ENCODE measurements at places on chromosomes 16 and 17.
A peak's percentile ranks its signal among the peaks of the same experiment; 100 is the strongest.

DNA sequence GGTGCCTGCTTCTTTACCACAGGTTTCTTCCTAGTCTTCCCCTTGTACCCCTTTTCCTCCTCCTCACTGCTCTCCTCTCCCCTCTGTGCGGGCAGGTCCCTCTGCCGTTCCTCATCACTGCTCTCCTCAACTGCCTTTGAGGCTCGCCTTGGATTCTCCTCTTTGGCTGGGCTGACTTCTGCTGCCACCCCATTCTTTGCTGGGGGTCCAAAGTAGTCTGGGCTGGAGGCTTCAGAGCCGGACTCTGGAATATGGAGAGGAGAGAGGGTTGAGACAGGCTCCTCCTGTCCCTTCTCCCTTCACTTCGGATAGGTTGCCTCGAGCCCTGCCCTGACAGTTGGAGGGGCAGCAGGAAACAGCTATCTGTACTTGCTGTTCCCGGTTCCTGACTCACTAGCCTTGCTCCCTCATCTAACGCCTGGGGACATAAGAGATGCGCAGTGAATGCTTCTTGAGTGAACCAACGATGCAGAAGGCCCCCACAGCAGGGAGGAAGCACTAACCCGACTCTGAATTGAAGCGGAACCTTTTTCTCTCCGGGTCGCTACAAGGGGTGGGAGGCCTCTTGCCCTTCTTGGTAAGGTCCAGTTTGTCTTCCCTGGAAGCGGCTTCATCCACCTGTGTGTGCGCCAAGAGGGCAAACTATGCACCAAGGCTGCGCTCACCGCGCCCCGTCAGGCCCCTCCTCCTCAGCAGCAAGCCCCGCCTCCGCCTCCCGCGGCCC lies 655 bp downstream of the HIRIP3 start:
- peak; percentile 69 for DNase-seq

DNA sequence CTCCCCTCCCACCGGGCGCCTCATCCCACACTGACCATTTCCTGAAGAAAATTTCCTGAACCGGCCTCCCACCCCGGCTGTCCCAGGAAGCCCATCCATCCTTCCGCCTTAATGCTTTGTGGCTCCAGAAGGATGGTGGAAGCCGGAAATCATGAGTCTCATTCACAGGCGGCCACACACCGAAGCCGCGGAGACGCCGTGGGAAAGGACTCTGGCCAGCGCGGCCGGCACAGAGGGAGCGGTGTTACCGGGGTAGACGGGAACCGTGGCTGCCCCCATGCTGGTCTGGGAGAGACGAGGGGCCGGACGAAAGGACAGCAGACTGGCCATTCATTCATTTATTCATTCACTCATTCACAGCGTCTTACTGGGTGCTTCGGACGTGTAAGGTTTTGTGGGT lies 326.8 kb downstream of the SEC14L1 start:
- no peak for DNase-seq

- no peak for DNase-seq
Observed at GRCh38 chr17:624341-624860, 90.2 kb downstream of the VPS53 start.

DNA sequence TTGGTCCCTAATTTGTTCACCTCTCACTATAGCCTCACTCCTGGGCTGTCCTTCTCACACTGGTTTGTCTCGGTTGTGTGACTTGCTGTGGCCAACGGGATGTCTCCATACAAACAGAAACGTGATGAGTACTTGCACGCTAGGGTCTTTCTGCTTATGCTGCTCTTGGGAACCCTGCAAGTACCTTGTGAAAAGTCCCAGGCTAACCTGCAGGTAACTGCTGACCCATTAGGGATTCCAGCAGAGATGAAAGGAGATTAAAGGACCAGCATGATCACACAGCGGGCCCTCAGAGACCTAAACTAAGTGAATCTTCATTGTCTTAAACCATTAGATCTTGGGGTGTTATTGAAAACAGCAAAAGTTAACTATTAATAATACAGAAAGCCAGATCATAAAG lies 562.8 kb upstream of the GOT2 start:
- no peak for DNase-seq

DNA sequence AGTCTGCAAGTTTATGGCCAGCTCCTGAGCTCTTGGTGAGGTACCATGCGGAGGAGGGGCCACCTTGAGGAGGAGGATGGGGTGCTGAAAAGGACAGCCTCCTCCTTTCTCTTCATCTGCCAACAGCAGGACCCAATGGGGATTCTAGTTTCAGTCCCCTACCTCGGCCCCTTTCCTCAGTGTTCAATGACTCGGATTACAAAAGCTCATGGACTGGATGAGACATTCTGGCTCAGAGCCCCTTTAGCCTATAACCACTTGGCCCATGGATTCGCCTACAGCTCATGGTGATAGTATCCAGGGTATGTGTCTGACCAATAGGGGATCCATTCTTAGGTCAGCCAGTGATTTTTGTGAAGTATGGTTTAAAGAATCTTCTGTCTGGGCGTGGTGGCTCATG lies 8.5 kb upstream of the PIK3R6 start:
- DNase-seq, result no peak

DNA sequence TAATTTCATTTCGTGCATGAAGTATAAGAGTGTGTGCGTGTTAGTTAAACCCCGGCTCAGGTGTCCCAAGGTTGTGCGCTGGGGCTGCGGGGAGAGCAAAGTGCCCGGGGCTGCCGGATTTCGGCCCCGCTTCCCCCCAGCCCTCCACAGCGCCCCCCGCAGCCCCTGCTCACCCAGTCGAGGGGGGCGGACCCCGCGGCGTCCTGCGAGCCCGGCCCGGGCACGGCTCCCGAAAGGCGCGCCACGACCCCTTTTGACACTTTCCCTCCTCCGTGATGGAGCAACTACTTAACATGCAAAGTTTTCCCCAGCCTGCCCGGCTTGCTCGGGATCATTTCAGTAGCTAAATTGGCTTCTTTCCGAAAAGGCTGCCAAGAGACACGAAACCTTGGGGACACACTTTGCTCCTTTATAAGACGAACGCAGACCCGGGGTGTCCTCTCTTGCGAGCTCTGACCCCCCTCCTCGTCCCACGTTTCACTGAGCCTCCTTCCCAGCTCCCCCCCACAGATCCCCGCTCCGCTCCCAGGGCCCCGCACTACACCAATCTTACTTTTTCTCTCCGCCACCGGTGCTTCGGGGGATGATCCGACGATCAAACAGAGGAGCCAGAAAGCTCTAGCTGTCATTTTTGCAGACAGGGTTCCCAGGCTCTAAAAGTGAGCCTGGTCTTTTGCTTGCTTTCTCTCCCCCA lies 552 bp downstream of the C17orf58 start:
- no peak for DNase-seq

GRCh38 chr17:78821961-78822360 lies 18.7 kb downstream of the USP36 start:
- DNase-seq, result no peak

DNA sequence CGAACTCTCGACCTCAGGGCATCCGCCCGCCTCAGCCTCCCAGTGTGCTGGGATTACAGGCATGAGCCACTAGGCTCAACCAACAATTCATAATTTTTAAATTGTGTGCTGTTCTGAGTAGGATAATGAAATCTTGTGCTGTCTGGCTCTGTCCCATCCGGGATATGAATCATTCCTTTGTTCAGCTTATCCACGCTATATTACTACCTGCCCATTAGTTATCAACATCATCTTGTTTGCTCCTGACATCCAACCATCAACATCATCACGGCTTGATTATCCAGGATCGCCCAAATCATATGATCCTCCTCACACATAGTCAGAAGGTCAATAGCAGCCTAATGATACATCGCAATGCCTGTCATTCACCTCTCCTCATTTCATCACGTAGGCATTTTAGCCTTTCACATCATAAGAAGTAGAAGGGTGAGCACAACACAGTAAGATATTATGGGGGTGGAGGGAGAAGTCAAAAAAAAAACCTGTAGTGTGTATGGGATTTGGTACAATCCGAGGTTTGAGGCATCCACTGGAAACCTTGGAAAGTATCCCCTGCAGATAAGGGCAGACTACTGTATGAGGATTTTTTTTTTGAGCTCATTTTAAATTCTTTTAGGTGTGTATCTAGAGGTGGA lies 77.0 kb upstream of the SIAH1 start:
- no peak for DNase-seq

- DNase-seq, result peak; percentile 51
Observed at GRCh38 chr17:73419881-73420280, 108.1 kb upstream of the CDC42EP4 start.

GRCh38 chr17:58291246-58291645 lies 10.5 kb upstream of the MPO start:
- DNase-seq, result no peak

- peak; percentile 93 for DNase-seq
Observed at GRCh38 chr17:76027159-76027839, at the start of gene EVPL. TSS of gene EVPL (minus strand) at chr17:76027306. CDS start at chr17:76027198, 108 bp downstream.

DNA sequence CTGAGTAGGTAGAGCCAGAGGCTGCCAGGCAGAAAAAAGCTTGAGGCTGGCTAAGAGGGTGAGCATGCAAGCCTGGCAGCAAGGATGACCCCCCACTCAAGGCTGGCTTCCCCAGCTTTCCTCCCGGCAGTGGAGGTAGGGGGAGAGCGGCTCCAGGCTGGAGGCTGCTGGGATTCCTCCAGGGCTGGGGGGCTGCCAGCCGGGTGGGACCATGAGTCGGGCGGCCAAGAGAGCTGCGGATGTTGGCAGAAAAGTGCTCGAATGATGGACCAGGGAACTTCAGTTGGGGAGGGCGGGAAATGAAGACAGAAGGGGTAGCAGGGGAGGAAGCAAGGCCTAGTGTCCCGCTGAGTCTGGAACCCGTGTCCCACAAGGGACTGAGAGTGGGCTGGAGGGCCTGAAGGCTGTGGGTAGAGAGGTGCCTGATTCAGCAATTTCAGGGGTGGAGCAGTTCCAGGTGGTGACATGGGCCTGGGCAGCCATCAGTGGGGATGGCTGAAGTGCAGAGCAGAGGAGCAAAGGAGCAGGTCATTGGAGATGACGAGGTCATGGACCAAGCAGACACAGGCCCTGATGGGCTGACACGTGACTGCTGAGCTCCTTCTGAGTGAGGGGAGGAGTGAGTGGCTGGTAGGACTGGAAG lies 20.3 kb downstream of the HSD11B2 start:
- no peak for DNase-seq

GRCh38 chr17:57484826-57485565 lies 228.7 kb downstream of the MSI2 start:
- no peak for DNase-seq

DNA sequence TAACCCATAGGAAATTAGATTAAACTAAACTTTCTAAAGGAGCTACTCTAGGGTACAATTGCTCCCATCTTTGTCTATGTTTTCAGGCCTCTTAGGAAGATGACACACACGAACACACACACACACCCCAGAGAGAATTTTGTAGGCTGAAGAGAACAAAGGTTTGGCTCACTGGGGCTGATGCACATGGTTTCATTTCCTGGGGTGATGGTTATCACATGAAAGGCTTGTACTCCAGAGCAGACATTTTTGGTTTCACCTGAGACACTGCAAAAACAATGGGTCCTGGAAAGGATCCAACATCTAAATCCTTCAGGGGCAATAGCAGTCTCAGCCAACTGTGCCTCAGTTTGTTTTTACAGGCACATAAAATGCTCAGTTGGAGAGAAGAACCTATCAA lies 62.8 kb downstream of the GRB7 start:
- peak; percentile 35 for DNase-seq

DNA sequence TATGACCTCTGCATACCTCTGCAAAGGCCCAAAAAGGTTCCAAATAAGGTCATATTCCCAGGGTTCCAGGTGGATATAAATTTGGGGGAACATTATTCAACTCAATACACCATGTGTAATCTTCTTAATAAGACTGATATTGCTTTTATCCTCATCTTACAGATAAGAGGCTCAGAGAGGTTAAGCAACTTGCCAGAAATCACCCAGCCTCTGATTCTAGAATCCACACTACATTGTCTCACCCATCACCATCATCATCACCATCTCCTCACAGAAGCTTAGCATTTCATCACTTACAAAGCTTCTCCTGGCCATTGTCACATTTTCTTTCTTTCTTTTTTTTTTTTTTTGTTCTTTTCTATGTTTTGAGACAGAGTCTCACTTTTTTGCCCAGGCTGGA lies 15.4 kb upstream of the KIFC3 start:
- DNase-seq, result no peak

GRCh38 chr17:6276711-6277110 lies 158.2 kb downstream of the AIPL1 start:
- no peak for DNase-seq

- peak; percentile 43 for DNase-seq
Observed at GRCh38 chr17:66483906-66484305, 181.5 kb downstream of the PRKCA start.

DNA sequence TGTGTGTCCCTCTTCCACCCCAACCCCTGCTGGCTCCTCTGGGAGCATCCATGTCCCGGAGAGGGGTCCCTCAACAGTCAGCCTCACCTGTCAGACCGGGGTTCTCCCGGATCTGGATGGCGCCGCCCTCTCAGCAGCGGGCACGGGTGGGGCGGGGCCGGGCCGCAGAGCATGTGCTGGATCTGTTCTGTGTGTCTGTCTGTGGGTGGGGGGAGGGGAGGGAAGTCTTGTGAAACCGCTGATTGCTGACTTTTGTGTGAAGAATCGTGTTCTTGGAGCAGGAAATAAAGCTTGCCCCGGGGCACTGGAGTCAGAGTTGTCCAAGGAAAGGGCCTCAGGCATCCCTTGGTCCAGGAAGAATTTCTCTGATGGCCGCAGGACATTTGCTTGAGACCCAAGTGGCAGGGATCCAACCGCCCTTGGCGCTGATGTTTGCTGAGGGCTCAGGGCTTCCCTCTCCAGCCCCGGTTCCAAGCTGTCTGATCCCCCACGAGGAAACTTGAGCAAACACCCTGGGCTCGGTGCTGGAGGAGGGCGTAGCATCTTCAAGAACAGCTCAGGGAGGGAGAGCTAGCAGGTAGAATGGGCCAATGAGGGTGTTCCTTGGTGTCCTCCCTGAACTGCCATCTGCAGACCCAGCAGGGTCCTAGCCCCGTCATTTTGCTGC lies 4.5 kb downstream of the NXPH3 start:
- DNase-seq, result no peak

DNA sequence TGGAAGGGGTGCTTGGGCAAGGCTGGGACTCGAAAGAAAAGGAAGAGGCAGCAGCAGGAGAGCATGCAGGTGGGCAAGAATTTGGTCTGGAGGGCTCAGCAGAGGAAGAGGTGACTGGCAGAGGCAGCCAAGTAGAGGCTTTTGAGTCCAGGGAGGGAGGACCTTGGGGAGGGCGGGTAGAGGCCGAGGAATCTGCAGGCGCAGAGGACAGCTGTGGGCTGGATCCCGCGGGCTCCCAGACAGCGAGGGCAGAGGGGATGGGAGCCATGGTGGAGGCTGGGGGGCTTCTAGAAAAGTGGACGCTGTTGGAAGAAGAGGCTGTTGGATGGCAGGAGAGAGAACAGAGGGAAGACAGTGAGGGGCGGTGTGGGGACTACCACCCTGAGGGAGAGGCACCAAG lies 2.9 kb downstream of the APOBR start:
- DNase-seq, result no peak

All from kidney tubule cell (primary cell).